Chondrocyte (in vitro differentiated cells): ENCODE measurements at places on chromosomes 3 and 15. TPM values are rescaled to one million over a fixed set of nuclear protein-coding genes. Genes with fewer than 3 reads are reported as not detected.

DNA sequence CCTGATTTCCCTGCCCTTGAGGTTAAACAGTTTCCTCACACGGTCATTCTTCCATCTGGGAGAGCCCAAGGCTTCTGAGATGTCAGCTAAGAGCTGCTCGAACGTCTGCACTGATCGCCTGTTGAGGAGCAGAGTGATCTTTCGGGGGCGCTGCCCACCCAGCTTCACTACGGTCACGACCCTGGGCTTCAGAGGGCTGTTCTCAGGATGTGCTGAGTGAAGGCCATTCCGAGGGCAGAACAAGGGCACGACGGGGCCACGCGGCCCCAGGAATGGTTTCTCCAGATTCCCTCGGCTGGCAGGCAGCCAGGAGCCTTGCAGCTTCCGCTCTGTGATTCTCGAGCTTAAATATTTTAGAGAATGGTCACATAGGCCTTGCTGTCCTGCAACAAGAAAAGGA lies 25.7 kb downstream of the DCLK3 start:
- H3K4me1 ChIP-seq = no peaks in the 10 kb centered on the region
- no peaks in the 10 kb centered on the region for H3K36me3 ChIP-seq
- H3K4me3 ChIP-seq = no peak overlapping the region
- H3K27ac ChIP-seq = no peak overlapping the region
- H3K27me3 ChIP-seq = peaks cover 23% of the 10 kb centered on the region
- no peak for DNase-seq

GRCh38 chr3:129046732-129047552 lies 13.6 kb upstream of the GP9 start:
- DNase-seq = peak; percentile 86
- H3K4me1 ChIP-seq = no peaks in the 10 kb centered on the region
- H3K4me3 ChIP-seq = no peak overlapping the region
- peaks cover 14% of the 10 kb centered on the region for H3K36me3 ChIP-seq

DNA sequence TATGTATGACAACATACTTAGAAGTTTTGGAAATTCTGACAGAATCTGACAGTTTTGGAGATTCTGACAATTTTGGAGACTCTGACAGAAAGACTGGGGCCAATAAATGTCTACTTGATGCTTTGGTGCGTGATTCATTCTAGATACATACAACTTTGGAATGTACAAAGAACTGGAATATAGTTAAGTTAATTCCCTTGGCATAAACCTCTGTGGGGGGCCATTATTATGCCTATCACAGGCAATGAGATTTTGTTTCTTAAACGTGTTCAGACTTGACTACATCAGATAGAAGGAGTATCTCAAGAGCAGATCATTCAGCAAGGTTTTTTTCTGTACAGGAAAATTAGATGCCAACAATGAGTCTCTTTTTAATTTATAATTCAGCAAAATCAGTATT lies 617.6 kb upstream of the ZNF717 start:
- H3K27ac ChIP-seq = no peak overlapping the region
- no peak for DNase-seq
- H3K36me3 ChIP-seq = no peaks in the 10 kb centered on the region
- no peaks in the 10 kb centered on the region for H3K27me3 ChIP-seq
- peaks cover 5% of the 10 kb centered on the region for H3K4me1 ChIP-seq

GRCh38 chr15:43008150-43008549 lies 87.6 kb upstream of the TTBK2 start:
- H3K4me1 ChIP-seq = no peaks in the 10 kb centered on the region
- H3K27me3 ChIP-seq = no peaks in the 10 kb centered on the region
- no peak overlapping the region for H3K4me3 ChIP-seq
- no peak for DNase-seq
- no peak overlapping the region for H3K27ac ChIP-seq
- H3K36me3 ChIP-seq = peaks cover 10% of the 10 kb centered on the region

Gene HIGD1A
- 78.6 to 89.7 TPM (median 78.7 TPM) in 3 replicates for total RNA-seq

- DNase-seq = no peak
- H3K36me3 ChIP-seq = peaks cover 9% of the 10 kb centered on the region
- peak overlapping the region; percentile 11 for H3K4me3 ChIP-seq
- H3K27ac ChIP-seq = peak overlapping the region; percentile 97
- H3K4me1 ChIP-seq = peaks cover 31% of the 10 kb centered on the region
- H3K27me3 ChIP-seq = no peaks in the 10 kb centered on the region
Measured at GRCh38 chr3:113783980-113784379, 37.1 kb downstream of the ATP6V1A start.

Gene ILDR1
- not detected in 3 replicates for total RNA-seq

DNA sequence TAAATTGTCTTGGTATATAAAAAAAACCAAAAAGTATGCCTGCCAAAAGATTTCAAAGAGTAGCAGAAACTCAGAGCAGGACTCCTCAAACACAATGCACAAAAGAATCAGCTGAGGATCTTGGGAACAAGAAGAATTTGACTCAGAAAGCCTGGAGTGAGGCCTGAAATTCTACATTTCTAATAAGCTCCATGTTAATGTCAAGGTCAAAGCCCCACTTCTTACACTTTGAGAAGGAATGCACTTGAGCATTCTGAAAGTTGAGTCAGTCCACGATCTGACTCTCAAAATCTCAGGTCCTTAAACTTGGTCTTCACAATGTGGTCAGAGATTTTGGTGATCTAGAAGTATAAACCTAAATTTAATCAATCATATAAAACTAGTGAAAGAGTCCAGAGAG lies 910.0 kb upstream of the GBE1 start:
- H3K27me3 ChIP-seq = no peaks in the 10 kb centered on the region
- H3K4me3 ChIP-seq = no peak overlapping the region
- H3K4me1 ChIP-seq = peaks cover 11% of the 10 kb centered on the region
- H3K36me3 ChIP-seq = no peaks in the 10 kb centered on the region
- no peak for DNase-seq
- no peak overlapping the region for H3K27ac ChIP-seq

- H3K36me3 ChIP-seq = peaks cover 23% of the 10 kb centered on the region
- no peak overlapping the region for H3K27ac ChIP-seq
- no peaks in the 10 kb centered on the region for H3K27me3 ChIP-seq
- no peak overlapping the region for H3K4me3 ChIP-seq
- H3K4me1 ChIP-seq = peaks cover 11% of the 10 kb centered on the region
- DNase-seq = no peak
Measured at GRCh38 chr3:98514948-98515347, 7.8 kb downstream of the CLDND1 start.

Gene PRSS50
- total RNA-seq = not detected in 3 replicates

GRCh38 chr3:78277220-78277619 lies 1237.3 kb downstream of the ROBO2 start:
- no peak overlapping the region for H3K4me3 ChIP-seq
- no peak for DNase-seq
- H3K36me3 ChIP-seq = no peaks in the 10 kb centered on the region
- H3K4me1 ChIP-seq = no peaks in the 10 kb centered on the region
- no peak overlapping the region for H3K27ac ChIP-seq

- peaks cover 9% of the 10 kb centered on the region for H3K4me1 ChIP-seq
- H3K36me3 ChIP-seq = no peaks in the 10 kb centered on the region
- DNase-seq = no peak
- no peak overlapping the region for H3K4me3 ChIP-seq
Measured at GRCh38 chr15:68767833-68768232, 52.9 kb downstream of the ANP32A start.

- H3K27ac ChIP-seq = peak overlapping the region; percentile 92
- DNase-seq = no peak
- H3K36me3 ChIP-seq = no peaks in the 10 kb centered on the region
- H3K27me3 ChIP-seq = no peaks in the 10 kb centered on the region
- H3K4me3 ChIP-seq = no peak overlapping the region
Measured at GRCh38 chr3:74693696-74694393, 79.4 kb upstream of the CNTN3 start.

GRCh38 chr3:33915796-33916546 lies 117.5 kb downstream of the PDCD6IP start:
- no peak overlapping the region for H3K4me3 ChIP-seq
- no peaks in the 10 kb centered on the region for H3K27me3 ChIP-seq
- DNase-seq = no peak
- H3K36me3 ChIP-seq = no peaks in the 10 kb centered on the region
- no peak overlapping the region for H3K27ac ChIP-seq

DNA sequence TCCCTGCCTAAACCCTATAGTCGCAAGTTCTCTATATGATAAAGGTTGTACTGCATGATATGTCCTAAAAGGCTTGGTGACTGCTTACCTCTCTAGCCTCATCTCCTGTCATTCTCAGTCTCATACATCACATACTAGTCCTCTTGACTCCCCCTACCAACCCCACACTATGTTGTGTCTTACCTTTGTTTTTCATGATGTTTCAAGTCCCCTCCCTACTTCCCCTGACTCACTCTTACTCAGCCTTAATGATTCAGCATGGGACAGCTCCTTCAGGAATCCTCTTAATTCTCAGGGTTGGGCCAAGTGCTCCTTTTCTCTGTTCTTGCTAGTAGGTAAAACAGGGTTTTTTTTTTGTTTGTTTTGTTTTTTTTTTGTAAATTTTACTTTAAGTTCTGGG lies 49.6 kb downstream of the SLMAP start:
- peaks cover 38% of the 10 kb centered on the region for H3K4me1 ChIP-seq
- no peaks in the 10 kb centered on the region for H3K36me3 ChIP-seq
- no peak for DNase-seq
- no peaks in the 10 kb centered on the region for H3K27me3 ChIP-seq
- H3K27ac ChIP-seq = peak overlapping the region; percentile 81

DNA sequence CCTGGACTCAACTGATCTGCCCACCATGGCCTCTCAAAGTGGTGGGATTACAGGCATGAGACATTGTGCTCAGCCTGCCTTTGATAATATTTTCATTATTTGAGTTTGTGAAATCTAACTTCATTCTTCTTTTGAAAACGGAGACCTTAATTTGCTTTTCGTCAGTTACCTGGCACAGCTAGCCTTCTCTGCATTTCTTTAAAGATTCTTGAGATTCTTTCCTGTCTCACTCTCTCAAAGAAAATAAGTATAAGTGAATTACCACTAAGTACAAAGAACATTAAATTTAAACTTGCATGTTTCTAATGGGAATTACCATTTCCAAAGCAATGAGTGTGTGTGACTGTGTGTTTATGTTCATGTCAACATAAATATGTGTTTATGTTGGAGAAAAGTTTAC lies 187.9 kb downstream of the NFKBIZ start:
- H3K4me1 ChIP-seq = peaks cover 27% of the 10 kb centered on the region
- peaks cover 1% of the 10 kb centered on the region for H3K27me3 ChIP-seq
- no peak for DNase-seq
- H3K36me3 ChIP-seq = peaks cover 2% of the 10 kb centered on the region
- no peak overlapping the region for H3K4me3 ChIP-seq

Gene UNC13C
- 0.15 to 1.1 TPM (median 0.15 TPM) in 3 replicates for total RNA-seq

DNA sequence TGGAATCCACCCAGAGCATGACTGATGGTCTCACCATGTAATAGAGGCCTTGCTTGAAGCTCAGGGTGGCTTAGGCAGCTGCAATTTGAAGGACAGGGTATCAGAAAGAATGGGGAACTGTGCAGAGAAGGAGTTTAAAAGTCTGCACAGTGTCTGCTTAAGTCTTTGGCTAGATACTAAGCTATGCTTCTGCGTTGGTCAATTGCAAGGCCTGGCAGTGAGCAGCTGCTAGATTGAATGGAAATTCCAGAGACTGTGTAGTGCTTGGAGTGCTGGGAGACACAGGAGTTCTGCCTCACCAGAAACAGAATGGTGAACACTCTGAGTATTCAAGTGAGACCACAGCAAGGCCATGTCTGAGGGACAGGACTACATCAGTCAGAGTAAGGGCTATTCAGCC lies 17.3 kb upstream of the ATP10A start:
- H3K4me1 ChIP-seq = peaks cover 70% of the 10 kb centered on the region
- H3K36me3 ChIP-seq = no peaks in the 10 kb centered on the region
- H3K27me3 ChIP-seq = no peaks in the 10 kb centered on the region
- no peak overlapping the region for H3K27ac ChIP-seq
- no peak overlapping the region for H3K4me3 ChIP-seq

Gene C3orf22
- total RNA-seq = not detected in 3 replicates

Gene WWTR1
- 107 to 121 TPM (median 111 TPM) in 3 replicates for total RNA-seq

- H3K36me3 ChIP-seq = peaks cover 2% of the 10 kb centered on the region
- H3K27ac ChIP-seq = no peak overlapping the region
- H3K4me1 ChIP-seq = peaks cover 36% of the 10 kb centered on the region
- H3K27me3 ChIP-seq = no peaks in the 10 kb centered on the region
- no peak for DNase-seq
Measured at GRCh38 chr15:36344887-36345286, 234.5 kb upstream of the CDIN1 start.

GRCh38 chr3:66261355-66261754 lies 40.6 kb downstream of the SLC25A26 start:
- no peak overlapping the region for H3K27ac ChIP-seq
- DNase-seq = no peak
- H3K4me3 ChIP-seq = no peak overlapping the region
- H3K4me1 ChIP-seq = peaks cover 8% of the 10 kb centered on the region

DNA sequence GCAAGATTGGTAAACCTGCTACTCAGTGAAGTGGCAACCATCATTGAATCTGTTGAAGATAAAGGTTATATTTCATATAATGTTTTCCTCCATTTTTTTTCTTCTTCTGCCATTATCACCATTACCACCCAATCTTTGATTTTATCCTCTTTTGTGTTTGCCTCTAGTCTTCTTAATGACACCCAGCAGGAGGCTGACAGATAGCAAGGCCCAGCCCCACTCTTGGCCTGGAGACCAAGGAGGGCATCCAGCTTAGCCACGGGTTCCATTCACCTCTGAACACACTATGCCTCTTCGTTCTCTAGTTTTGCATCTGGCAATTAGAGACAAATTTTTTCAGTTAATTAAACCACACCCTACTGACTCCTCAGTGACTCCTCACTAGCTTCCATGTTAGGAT lies 129.7 kb downstream of the TPRG1 start:
- no peaks in the 10 kb centered on the region for H3K36me3 ChIP-seq
- peaks cover 51% of the 10 kb centered on the region for H3K4me1 ChIP-seq
- H3K27ac ChIP-seq = no peak overlapping the region
- no peak overlapping the region for H3K4me3 ChIP-seq
- DNase-seq = no peak
- peaks cover 7% of the 10 kb centered on the region for H3K27me3 ChIP-seq

Gene AHSG
- total RNA-seq = not detected in 3 replicates

Gene HYAL1
- total RNA-seq = 0.22 to 0.65 TPM (median 0.26 TPM) in 3 replicates

Gene CLRN1
- total RNA-seq = not detected in 3 replicates

DNA sequence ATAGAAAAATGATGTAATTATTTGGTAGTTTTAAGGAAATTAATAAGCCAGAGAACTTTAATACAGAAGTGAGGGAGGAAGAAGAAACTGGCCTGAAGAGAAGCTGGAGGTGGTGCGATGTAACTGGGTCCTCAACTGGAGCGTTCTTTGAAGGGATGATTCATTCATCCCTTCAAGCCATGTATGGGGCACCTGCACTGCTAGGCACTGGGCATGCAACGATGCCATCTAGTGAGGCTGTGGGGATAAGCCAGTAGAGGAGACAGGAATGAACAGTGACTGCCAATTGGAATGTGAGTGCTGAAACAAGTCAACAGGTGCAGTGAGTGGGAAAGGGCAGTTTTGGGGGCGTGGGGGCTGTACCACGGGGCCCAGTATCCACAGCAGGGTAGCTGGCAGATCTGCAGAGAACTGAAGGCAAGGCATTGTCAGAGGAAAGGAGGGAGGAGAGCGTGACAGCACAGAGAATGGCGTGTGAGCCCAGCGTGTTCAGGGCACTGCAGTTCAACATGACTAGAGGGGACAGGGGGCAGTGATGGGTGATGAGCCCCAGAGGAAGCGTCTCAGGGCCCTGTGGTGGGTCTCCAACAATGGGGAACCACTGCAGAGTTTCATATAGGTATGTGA lies 3.8 kb upstream of the KIF23 start:
- DNase-seq = no peak
- no peak overlapping the region for H3K4me3 ChIP-seq
- H3K27me3 ChIP-seq = no peaks in the 10 kb centered on the region
- H3K36me3 ChIP-seq = no peaks in the 10 kb centered on the region
- peaks cover 34% of the 10 kb centered on the region for H3K4me1 ChIP-seq

GRCh38 chr15:99305761-99306505 lies 54.7 kb downstream of the LRRC28 start:
- no peak overlapping the region for H3K4me3 ChIP-seq
- no peaks in the 10 kb centered on the region for H3K36me3 ChIP-seq
- H3K4me1 ChIP-seq = peaks cover 73% of the 10 kb centered on the region
- H3K27me3 ChIP-seq = no peaks in the 10 kb centered on the region
- H3K27ac ChIP-seq = peak overlapping the region; percentile 96
- no peak for DNase-seq

Gene PARP9
- 9.0 to 16.5 TPM (median 9.1 TPM) in 3 replicates for total RNA-seq
